IMR-90 (cell line): ENCODE measurements at places on chromosomes 1 and 21. TPM values are rescaled to one million over a fixed set of nuclear protein-coding genes. Genes with fewer than 3 reads are reported as not detected.

NUDC gene
- total RNA-seq: 34.8 and 50.0 TPM in 2 replicates

TDRKH gene
- total RNA-seq: 2.2 TPM in 2 replicates

CFHR1 gene
- total RNA-seq: not detected in 2 replicates

CELA3A gene
- total RNA-seq: not detected in 2 replicates

PRCC gene
- 10.6 and 14.7 TPM in 2 replicates for total RNA-seq

DNA sequence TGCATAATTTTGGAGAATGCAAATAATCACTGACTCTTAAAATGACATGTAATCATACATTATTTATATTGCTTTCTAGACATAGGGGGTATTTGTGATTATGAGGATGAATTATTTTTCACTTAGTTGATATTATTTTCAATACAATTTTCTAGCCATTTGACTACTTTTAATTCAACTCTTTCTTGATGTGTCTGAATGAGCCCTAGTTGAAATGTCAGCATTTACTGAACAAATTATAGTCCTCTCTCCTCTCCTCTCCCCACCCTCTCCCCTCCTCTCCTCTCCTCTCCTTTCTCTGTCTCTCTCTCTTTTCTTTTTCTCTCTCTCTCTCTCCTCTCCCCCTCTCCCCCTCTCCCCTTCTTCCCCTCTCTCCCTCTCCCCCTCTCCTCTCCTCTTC lies 194.6 kb downstream of the GPR52 start:
- DNase-seq: no peak

GRCh38 chr1:203078478-203078877 lies 7.3 kb downstream of the MYOG start:
- no peak for DNase-seq

DNA sequence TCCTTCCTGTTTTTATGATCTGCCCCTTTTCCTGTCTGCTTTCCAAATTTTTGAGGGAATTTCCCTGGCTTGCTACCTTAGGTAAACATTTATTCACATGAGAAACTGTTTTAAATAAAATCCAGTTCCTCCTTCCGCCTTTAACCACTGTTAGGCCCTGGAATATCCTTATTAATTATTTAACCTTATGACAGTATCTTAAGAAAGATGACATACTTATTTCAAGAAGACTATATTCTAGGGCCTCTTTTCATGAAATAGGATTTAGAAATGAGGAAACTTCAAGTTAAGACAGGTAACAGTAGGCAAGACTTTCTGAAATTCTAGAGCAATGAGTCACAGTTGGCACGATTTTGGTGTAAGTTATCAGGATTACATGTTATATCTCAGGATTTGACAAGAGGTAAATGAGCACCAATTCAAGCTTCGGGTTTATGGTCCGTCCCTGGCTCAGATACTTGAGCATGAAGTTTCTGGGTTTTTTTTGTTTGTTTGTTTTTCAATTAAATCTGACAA lies 2.0 kb upstream of the TNFSF18 start:
- DNase-seq: no peak

- no peak for DNase-seq
Observed at GRCh38 chr1:44515416-44515815, 110.4 kb downstream of the RNF220 start.

- no peak for DNase-seq
Observed at GRCh38 chr1:236137285-236137852, 5.0 kb upstream of the GPR137B start.

DNA sequence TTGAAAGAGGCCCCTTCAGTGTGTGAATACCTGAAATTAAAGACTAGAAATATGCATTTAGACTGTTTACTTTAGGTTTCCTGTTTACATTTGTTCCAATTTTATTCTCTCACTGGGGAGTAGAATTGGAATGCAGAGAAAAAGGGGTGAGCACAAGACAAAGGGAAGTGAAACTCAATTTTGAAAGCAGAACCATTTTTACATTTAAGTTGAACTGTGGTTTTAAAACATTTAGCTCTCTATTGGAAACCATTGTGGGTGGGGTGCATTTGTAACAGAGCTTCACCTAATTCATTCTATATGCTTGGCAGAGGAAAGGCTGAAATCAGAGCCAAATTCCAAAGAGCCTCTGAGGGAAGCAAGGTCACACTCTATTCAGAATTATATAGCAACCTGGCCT lies 235.3 kb upstream of the C1orf105 start:
- peak; percentile 34 for DNase-seq

- no peak for DNase-seq
Observed at GRCh38 chr1:213669512-213669911, 318.3 kb upstream of the PROX1 start.

DNA sequence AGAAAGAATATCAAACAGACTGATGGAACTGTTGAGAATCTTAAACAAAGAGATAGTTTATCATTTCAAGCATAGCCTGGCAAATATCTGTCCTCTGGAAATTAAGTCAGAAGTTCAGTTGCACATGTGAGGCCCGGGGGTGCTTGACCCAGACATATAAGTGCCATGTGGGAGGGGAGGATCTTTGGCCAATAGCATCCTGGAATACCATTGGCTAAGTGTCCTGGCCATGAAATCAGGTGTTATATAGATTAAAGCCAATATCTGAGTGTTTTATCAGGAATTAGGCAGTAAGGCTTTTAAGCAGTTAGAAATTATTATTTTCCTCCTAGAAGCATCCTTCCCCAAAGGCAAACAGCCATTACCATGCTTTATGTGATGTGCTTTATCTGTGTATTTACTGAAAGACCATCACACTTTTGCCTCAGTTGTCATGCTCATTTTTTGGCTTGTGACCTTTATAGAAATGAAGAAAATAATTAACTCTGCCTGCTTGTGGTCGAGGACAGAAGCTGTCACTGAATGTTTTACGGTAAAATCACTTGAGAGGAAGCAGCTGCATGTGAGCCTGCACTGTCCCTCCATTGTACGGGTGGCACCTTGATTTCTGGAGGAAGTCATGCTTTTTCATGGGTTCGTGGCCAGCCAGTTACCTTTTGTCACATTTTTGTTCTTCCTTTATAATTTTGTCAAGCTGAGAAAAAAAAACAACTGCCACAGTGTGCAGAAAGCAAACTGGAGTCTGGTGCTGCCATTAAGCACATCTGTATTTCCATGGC lies 259.9 kb upstream of the FMN2 start:
- no peak for DNase-seq

GRCh38 chr1:76891931-76892622 lies 24.8 kb downstream of the ST6GALNAC5 start:
- peak; percentile 61 for DNase-seq

DNA sequence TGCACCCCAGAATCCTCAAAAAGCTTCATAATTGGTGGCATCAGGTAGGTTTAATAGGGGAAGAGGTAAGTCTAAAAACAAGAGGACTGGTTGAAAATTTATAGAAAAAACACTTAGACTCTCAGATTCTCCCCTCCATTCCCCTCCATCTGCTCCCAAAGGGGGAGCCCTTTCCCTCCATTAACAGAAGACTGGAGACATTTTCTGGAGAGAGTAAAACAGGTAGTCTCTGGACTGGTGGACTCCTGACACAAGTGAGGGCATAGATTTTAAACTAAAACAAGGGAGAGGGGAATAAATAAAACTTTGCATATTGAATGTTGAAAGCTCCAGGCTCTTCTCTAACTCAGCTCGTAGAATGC lies 54.0 kb upstream of the IPO9 start:
- no peak for DNase-seq
